Stimulated activated CD4-positive, alpha-beta T cell treated with anti-CD3 and anti-CD28 coated beads, Interleukin-12 subunit alpha, Interleukin-12 subunit beta, amount 100 ng/mL, for 24 hours (primary cell): ENCODE measurements at places on chromosomes 12 and 14.

GRCh38 chr14:58865514-58866281 lies 227.9 kb downstream of the DACT1 start:
- no peak for DNase-seq

- DNase-seq = no peak
Observed at GRCh38 chr14:21536418-21537089, 10.4 kb upstream of the SALL2 start.

- no peak for DNase-seq
Observed at GRCh38 chr14:54909817-54910558, 7.4 kb upstream of the GCH1 start.

GRCh38 chr14:37870170-37870569 lies 274.7 kb downstream of the TTC6 start:
- no peak for DNase-seq

GRCh38 chr12:75836533-75836932 lies 195.0 kb downstream of the PHLDA1 start:
- no peak for DNase-seq

DNA sequence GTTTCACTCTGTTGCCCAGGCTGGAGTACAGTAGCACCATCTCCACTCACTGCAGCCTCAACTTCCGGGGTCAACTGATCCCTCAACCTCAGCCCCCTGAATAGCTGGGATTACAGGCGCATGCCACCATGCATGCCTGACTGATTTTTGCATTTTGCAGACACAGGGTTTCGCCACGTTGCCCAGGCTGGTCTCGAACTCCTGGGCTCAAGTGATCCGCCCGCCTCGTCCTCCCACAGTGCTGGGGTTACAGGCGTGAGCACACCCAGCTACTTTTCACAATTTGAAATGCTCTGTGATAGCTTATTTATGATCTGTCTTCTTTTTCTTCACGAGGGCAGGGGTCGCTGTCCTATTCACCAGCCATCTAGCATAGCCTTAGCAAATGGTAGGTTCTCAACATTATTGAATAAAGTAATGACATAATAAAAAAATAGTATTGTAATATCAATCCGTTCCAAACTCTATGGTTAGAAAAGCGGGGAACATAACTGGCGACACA lies 477 bp upstream of the DDX47 start:
- DNase-seq = no peak

DNA sequence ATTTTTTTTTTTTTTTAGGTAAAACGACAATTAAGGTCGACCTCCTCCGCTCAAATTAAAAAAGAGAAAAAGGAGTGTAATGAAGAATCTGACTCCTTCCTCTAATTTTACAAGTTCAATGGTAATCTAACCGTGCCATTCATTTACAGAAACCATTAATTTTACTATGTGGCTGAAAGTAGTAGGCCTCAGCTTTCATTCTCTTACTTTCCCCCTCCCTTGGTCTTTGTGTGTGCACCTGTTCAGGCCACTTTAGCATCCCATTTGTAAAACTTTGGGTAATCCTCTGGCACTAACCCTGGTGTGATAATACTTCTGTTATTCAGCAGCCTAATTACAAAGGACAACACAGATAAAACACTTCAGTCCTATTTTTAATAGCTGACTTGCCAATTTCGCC lies 128.1 kb downstream of the ASCL1 start:
- no peak for DNase-seq

DNA sequence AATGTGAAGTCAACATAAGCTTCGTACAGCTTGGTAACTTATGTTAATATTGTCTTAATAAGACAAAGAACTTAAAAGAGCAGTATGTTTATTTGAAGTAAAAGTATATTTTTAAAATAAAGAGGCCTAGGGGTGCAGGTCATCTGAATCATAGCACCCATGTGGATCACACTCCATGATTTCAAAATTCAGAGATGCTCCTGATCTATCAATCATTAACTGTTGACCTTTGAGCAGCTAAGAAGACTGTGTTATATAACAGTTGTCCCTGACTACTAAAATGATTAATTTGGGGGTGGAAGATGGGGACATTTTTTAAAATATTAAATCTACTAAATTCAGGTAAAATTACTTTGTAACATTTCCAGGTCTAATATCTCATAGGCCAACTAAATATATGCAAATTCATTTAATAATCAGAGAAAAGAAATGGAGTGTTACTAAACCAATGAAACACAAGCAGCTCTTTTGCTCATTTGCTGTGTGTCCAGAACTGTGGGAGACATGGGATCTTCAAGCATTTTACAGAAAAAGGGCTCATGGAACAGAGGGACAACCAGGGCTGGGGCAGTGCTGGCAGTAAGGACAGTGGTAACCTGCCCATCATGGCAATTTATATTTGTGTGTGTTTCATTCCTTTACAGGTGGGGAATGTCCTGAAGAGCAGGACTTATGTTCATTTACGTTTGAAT lies 120.7 kb upstream of the PCED1B start:
- DNase-seq = no peak

- no peak for DNase-seq
Observed at GRCh38 chr14:88426271-88426670, 40.8 kb downstream of the SPATA7 start.

DNA sequence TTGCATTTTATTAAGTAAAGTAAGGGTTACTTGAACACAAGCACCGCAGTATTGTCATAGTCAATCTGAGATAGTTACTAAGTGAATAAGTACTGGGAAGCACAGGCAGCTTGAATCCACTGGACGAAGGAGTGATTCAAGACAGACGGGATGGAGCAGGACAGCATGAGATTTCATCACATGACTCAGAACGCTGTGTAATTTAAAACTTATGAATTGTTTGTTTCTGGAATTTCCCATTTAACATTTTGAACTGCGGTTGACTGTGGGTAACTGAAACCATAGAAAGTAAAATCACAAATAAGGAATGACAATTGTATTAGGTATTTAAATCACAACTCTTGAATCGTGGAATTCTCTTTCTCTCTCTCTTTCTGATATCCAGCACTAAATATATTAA lies 1630.4 kb upstream of the SEL1L start:
- DNase-seq = no peak

DNA sequence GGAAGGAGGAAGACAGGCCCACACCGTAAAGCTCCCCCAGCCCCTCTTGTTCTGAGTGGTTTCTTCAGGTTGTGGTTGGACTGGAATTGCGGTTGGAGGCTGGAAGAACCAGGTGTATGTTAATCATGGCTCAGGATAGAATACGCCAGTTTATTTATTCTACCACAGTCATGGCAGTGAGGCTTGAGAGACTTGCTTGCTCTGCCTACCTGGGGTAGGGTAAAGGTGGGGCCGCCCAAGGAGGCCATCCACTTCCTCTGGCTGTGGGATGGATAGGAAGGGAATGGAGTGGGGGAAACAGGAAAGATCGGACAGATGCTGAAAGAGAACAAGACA lies 8.1 kb downstream of the SHMT2 start:
- no peak for DNase-seq

- DNase-seq = no peak
Observed at GRCh38 chr12:57628280-57629191, 4.5 kb downstream of the B4GALNT1 start.

- DNase-seq = no peak
Observed at GRCh38 chr14:39784461-39784860, 352.2 kb upstream of the FBXO33 start.

DNA sequence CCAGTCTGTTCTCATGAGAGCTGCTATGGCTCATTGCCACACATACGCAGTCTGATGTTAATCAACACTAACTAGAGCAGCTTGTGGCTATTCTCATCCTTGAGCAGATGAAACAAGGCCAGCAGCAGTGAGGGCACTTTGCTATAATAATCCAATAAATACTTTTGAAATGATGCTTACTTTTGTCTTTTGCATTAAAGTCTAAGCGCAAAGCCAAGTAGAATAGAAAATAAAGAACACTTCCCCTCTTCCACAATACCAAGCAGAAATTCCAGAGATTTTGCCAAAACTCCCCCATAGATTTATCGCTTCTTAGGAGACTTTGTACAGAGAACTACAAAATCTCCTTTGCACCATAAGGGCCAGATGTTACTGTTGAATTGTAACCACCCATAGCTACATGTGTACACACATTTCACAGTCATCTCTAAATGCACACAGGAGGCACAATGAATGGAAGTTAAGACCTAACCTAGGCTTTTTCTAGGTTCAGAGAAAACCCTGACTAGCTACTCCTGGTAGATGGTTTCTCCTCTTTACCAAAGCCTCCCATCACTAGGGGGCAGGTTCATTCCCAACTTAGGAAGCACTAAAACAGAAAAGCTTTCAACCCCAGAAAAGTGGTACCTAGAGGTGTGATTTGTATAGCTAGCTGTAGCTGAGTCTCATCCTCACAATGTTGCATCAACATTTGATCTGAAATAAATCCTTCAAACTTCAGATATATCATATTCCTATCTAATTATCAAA lies 119.3 kb downstream of the HMGA2 start:
- DNase-seq = no peak

GRCh38 chr12:6735448-6736191 lies 11.8 kb downstream of the COPS7A start:
- no peak for DNase-seq

DNA sequence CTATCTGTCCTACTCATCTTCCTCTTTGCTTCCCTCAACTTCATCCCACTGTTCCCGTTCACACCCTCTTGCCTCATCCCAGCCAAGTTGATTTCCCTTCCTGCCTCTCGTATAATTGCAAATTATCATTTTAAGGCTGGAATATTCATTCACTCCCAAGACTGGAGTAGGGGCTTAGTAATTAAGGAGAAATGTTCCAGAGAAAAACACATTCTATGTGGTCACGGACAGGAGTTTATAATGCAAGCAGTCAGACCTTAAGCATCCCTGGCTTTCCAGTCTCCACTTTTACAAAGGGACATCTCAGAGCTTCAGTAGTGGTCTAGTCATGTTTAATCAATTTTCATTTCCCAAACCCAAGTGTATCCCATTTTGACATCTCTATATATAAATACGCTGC lies 54.9 kb downstream of the TMEM132D start:
- no peak for DNase-seq

- DNase-seq = no peak
Observed at GRCh38 chr14:91654836-91655235, 77.0 kb downstream of the CATSPERB start.

DNA sequence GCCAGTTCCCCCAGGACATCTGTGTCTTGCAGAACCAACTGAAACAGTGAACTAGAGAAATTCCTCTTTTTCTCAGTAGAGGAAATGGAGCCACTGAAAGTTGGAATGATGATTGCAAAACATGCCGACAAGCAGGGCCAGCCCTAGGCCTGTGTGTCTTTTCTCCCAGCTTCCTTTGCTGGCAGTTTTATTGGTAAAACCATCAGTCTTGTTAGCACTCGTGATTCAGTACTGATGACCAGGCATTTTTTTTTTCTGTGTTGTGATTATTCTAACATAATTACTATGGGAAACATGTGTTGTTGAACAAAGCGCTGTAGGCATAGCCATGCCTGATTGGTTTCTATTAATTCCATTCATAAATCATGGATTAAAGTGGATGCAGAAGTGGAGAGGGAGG lies 620.7 kb downstream of the AACS start:
- no peak for DNase-seq

GRCh38 chr14:61337893-61338292 lies 16.5 kb downstream of the PRKCH start:
- DNase-seq = no peak

- DNase-seq = no peak
Observed at GRCh38 chr12:57431654-57432188, 878 bp upstream of the R3HDM2 start.

DNA sequence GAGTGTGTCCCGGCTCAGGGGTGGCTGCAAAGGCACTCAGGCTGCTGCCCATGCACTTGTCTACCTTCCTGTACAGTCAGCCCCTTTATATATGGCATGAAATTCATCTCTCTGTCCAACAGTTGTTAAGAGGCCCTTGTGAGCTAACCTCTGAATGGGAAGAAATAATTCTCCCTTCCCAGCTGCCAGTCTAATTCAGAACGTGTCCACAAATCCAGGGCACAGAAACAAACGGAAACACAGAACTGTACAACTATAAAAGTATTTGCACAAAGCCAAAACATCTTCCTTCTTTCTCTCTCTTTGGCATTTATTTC lies 849 bp downstream of the KRT5 start:
- DNase-seq = no peak

GRCh38 chr12:102964872-102965271 lies 7.4 kb downstream of the ASCL1 start:
- no peak for DNase-seq

GRCh38 chr12:24944601-24944975 lies 4.3 kb downstream of the BCAT1 start:
- DNase-seq = no peak

GRCh38 chr12:114685869-114686268 lies 1.9 kb upstream of the TBX3 start:
- DNase-seq = no peak

DNA sequence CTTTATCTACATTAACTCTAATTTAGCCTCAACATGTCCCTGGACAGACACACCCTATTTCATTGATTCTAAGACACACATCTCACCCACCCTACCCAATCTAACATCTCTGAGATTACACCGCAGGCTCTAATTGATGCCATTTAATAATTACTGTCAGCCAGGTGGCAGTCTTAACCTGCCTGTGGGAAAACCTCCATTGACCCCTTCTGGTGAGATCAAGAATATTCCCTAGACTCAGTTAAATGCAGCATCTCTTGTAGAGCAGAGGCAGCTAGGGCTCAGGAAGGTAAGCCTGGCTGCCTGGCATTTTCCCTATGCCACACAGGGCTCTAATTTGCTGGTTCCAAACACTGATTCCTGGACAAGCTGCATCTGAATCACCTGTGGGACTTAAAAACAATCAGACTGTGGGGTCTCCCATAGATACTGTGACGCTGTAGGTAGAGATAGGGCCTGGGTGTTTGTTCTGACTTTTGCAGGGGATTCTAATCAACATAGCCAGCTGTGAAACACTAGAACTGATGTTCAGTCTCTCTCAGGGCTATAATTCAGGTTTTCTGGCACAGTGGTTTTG lies 14.3 kb downstream of the MCRS1 start:
- no peak for DNase-seq

GRCh38 chr14:55303125-55303499 lies 31.9 kb downstream of the FBXO34 start:
- DNase-seq = no peak

GRCh38 chr14:30252151-30252550 lies 306.8 kb upstream of the G2E3 start:
- no peak for DNase-seq

DNA sequence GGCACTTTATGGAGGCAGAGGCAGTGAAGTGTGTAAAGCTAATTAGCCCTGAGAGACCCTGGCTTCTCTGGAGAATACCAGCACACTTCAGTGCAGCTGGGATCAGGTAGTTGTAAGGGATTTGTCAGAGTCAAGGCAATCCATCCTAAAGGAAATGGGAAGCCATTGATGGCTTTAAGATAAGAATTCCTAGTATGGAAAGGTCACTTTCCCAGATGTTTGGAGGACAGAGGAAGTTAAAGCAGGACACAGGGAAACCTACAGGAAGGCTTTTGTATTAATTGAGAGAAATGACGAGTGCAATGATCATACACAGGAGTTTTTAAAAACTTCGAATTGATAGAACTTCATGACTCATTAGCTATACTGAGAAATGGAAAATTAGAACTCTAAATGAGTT lies 254.4 kb downstream of the SLC16A7 start:
- DNase-seq = no peak
